ENCODE measurements at places on chromosomes 4 and X. TPM values are rescaled to one million over a fixed set of nuclear protein-coding genes. Genes with fewer than 3 reads are reported as not detected.

Gene ZXDA
- total RNA-seq: 16.8 TPM

Gene TKTL2
- not detected for total RNA-seq

Gene SSX2
- total RNA-seq: not detected

Gene CFAP99
- 4.8 TPM for total RNA-seq

Gene THAP9
- 2.0 TPM for total RNA-seq

Gene MAGEB17
- not detected for total RNA-seq

- H3K27me3 ChIP-seq: no peaks in the 10 kb centered on the region
- no peak within 1 kb of the TSS for H3K4me3 ChIP-seq
- no peak within 1 kb of the TSS for H3K27ac ChIP-seq
- no peaks in the 10 kb centered on the region for H3K4me1 ChIP-seq
- no peaks in the 10 kb centered on the region for H3K36me3 ChIP-seq
Observed at GRCh38 chr4:76074468-76074867, at the start of gene ART3. Gene ART3, plus strand, starts transcription at chr4:76074709. Its CDS starts 1,181 bp downstream, at chr4:76075890.

DNA sequence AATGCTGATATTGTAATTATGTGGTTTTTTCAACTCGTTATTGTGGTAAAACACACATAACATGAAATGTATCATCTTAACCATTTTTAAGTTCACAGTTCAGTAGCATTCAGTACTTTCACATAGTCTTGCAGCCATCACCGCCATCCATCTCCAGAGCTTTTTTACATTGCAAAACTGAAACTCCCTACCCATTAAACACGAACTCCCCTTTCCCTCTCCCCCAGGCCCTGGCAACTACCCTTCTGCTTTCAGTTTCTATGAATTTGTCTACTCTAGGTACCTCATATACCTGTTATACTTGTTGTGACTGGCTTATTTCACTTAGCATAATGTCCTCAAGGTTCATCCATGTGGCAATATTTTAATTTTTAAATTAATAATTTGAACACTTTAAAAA lies 380.6 kb downstream of the MAPK10 start:
- no peak overlapping the region for H3K27ac ChIP-seq
- peaks cover 6% of the 10 kb centered on the region for H3K36me3 ChIP-seq
- DNase-seq: no peak
- H3K4me1 ChIP-seq: no peaks in the 10 kb centered on the region
- no peak overlapping the region for H3K4me3 ChIP-seq

DNA sequence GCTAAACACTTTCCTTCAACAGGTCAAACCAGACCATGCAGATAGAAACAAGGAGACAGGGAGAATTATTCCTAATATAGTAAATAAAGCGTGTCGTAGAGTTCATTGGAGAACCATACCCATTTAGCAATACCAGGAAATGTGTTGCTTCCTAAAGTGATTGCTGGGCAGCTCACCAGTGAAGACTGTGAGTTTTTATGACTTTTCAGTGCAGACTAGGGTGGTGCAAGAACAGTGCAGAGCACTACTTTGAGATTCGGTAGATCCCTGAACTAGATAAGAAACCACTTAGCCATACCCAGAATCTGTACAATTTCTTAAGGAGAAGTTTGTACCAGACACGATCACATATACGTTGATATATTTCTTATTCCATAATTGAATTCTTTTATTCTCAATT lies 87.4 kb downstream of the EMCN start:
- no peak overlapping the region for H3K27ac ChIP-seq
- no peak overlapping the region for H3K4me3 ChIP-seq
- DNase-seq: no peak
- H3K27me3 ChIP-seq: no peaks in the 10 kb centered on the region
- H3K4me1 ChIP-seq: no peaks in the 10 kb centered on the region

GRCh38 chr4:55175779-55176231 lies 50.4 kb upstream of the KDR start:
- DNase-seq: no peak
- no peaks in the 10 kb centered on the region for H3K27me3 ChIP-seq
- no peaks in the 10 kb centered on the region for H3K36me3 ChIP-seq

- H3K36me3 ChIP-seq: peaks cover 6% of the 10 kb centered on the region
- no peak overlapping the region for H3K4me3 ChIP-seq
- peak; percentile 72 for DNase-seq
- peaks cover 8% of the 10 kb centered on the region for H3K27me3 ChIP-seq
- no peak overlapping the region for H3K27ac ChIP-seq
- peaks cover 8% of the 10 kb centered on the region for H3K4me1 ChIP-seq
Observed at GRCh38 chr4:1030559-1030958, 19.1 kb downstream of the FGFRL1 start.

- no peaks in the 10 kb centered on the region for H3K36me3 ChIP-seq
- H3K27ac ChIP-seq: no peak overlapping the region
- H3K4me1 ChIP-seq: no peaks in the 10 kb centered on the region
- no peak for DNase-seq
Observed at GRCh38 chr4:186881521-186882220, 158.0 kb upstream of the FAT1 start.

GRCh38 chrX:96835660-96836289 lies 47.9 kb upstream of the RPA4 start:
- H3K27ac ChIP-seq: no peak overlapping the region
- DNase-seq: no peak
- no peak overlapping the region for H3K4me3 ChIP-seq
- no peaks in the 10 kb centered on the region for H3K36me3 ChIP-seq
- no peaks in the 10 kb centered on the region for H3K27me3 ChIP-seq

DNA sequence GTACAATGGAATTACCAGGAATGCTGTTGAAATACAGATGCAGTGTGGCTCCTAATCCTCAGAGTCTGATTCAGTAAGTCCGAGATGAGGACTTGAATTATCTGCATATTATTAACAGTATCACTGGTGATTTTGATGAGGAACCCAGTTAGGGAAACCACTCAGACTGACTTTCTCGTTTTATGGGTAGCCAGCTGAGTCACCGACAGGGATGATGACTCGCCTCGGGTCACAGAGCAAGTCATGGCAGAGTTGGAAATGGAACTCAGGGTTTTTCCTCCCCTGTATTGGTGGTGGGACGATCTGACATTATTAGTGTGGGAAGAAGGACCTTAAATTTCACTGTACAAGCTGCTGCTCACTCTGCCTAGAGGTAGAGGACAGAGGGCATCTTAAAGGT lies 51.3 kb downstream of the RTL9 start:
- H3K4me1 ChIP-seq: no peaks in the 10 kb centered on the region
- no peaks in the 10 kb centered on the region for H3K27me3 ChIP-seq
- H3K36me3 ChIP-seq: no peaks in the 10 kb centered on the region

DNA sequence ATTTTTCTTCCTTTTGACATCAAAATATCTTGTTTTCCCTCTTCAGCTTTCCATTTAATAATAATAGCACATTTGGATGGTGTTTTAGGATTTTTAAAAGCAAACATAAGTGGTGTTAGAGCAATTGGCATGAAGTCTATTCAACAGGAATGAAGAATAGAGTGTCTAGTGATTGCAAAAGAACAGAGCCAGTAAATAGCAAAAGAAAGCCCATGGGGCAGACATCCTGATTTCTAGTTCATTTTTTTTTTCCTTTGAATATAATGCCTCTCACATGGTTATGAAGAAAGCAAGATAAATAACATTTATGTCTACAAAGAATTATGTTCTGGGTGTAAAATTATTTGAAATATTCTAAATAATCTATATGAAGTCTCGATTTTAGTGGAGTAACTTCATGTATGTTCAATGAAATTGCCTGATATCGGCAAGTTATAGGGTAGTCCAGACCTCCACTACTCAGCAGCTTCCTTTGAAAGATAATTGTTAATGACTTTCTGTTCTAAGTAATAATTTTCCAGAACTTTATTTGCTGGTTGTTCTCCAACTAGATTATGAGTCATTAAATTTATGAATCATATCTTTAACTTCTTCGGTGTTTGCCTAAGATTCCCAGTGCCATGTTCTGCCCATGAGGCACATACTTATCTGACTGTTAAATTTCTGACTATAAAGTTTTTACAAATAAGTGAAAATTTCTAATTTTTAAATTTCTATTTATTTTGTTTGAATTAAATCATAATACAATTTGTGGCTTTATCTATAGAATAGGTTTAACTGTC lies 587.9 kb downstream of the TLL1 start:
- H3K4me3 ChIP-seq: no peak overlapping the region
- H3K27ac ChIP-seq: no peak overlapping the region
- H3K36me3 ChIP-seq: no peaks in the 10 kb centered on the region
- no peaks in the 10 kb centered on the region for H3K4me1 ChIP-seq
- H3K27me3 ChIP-seq: no peaks in the 10 kb centered on the region

Measured in upper lobe of left lung (tissue), 6 donors.